ENCODE measurements at places on chromosomes 6 and 20.

GRCh38 chr6:39493174-39493573 is 170.7 kb upstream of the KCNK16 start:
- DNase-seq: no peak

DNA sequence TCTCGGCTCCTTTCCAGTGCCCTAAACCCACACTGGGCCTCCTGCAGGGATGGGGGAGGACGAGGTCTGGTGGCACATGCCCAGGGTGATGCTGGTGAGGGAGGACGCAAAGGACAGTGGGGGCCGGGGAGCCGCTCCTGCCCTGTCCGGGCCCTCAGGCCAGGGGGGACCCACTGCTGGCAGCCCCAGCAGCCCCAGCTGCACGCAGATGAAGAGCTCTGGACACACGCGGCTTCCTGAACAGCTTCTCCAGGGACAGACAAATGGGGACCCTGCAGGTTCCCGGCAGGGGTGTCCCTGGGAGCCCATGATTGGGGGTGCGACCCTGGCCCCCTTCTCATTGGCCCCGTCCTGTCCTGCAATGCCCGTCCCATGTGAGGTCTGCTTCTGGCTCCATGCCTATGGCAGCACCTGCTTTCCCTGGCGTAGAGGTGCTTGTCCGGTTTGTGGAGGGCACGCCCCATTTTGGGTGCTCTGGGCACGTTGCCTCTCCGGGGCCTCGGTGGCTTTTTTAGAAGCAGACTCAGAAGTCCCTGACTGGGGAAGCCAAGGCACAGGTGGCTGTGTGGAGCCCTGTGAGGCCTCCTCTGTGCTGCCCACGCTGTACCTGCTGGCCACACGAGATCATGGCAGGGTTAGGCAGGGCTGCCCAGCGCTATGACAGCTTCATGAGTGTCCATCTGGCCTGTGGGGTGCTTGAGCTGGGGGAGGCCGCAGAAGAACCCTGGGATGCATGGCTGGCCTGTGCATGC is 15.4 kb upstream of the TNFRSF6B start:
- DNase-seq: no peak

GRCh38 chr20:62448038-62448437 is 20.7 kb upstream of the RBBP8NL start:
- DNase-seq: no peak

GRCh38 chr20:62120990-62121775 is 1.1 kb upstream of the LSM14B start:
- no peak for DNase-seq

GRCh38 chr20:62887152-62887859 is 25.7 kb upstream of the TCFL5 start:
- no peak for DNase-seq

DNA sequence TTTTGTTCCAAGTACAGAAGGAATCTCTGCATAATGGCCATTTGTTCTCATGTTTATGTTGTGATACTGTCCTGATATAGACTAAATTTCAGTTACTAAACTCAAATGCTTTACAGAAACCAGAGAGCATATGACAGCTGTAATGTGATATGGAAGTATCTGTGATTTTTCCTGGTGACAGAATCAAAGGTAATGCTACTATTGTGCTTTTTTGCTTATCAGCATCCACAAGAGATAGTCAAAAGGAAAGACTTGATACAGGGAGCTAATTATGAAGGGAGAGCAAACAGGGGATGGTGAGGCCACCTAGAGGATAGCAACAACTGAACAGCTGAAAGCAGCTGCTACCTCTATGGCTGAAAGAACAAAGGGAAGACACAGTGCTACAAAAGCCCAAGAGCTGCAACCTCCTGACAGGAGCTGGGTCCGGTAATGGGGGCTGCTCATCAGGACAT is 181.4 kb downstream of the PHF3 start:
- no peak for DNase-seq

- no peak for DNase-seq
Measured at GRCh38 chr6:75065523-75065922, 140.3 kb downstream of the COL12A1 start.

- no peak for DNase-seq
Measured at GRCh38 chr20:10557685-10558084, 116.1 kb downstream of the JAG1 start.

- DNase-seq: no peak
Measured at GRCh38 chr20:50468378-50468798, 41.8 kb upstream of the PTPN1 start.

GRCh38 chr6:25640446-25640845 is 11.6 kb upstream of the SCGN start:
- DNase-seq: no peak

- DNase-seq: no peak
Measured at GRCh38 chr6:61592238-61592637, 693.8 kb downstream of the KHDRBS2 start.

GRCh38 chr6:31636698-31637596 is 15.5 kb downstream of the BAG6 start:
- DNase-seq: no peak

DNA sequence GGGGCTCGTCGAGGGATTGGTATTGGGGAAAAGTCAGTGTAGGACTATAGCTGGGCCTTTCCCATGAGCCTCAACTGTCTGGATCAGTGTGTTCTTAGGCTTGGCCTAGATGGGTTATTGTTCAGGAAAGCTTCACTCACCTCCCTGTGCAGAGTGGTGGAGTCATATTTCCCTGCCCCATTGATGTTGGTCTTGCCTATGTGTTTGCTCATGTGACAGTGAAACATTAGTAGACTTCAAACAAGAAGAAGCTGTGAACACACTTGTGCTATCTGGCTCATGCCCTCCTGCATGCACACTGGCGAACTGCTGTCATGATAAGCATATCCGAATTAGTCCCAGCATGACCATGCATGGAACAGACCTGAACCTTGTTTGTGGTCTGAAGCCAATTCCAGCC is 171.1 kb downstream of the DHX35 start:
- no peak for DNase-seq

DNA sequence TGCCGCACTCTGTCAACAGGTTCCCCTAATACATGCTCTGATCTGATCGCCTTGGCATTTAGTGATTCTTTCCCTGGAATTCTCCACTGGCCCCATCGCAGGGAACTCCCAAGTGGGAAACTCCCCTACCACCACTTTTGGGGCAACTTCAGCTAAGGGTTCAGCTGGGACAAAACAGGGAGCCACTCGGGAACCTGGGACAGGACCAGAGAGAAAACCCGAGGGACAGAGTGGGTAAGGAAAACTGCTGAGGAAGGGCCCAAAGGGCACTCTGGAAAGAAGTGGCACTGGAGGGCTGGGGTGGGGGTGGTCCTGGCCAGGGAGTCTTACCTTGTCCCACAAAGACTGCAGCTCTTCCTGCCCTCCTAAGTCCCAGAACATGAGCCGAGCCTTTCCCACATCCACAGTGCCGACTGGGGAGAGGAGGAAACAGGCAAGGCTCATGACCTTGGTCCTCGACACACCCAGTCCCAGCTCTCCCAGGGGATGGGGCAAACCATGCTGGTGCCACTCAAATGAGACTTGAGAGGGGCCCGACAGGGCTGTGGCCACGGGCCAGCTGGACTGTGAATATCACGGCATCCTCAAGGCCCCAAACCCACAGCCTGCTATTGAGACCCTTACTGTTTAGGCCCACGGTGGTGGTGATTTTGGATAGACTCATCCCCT is 1.6 kb downstream of the ARFRP1 start:
- no peak for DNase-seq
